ENCODE measurements at places on chromosomes 3 and 15. TPM values are rescaled to one million over a fixed set of nuclear protein-coding genes. Genes with fewer than 3 reads are reported as not detected.

SLC9C1 gene
- not detected for total RNA-seq

CCR2 gene
- 6.8 TPM for total RNA-seq

SAMD7 gene
- total RNA-seq = not detected

AQR gene
- 50.2 TPM for total RNA-seq

NLGN1 gene
- total RNA-seq = not detected

SUSD5 gene
- not detected for total RNA-seq

GOLGA8G gene
- total RNA-seq = not detected

SYNPR gene
- total RNA-seq = not detected

REC114 gene
- total RNA-seq = not detected

UROC1 gene
- not detected for total RNA-seq

GPR149 gene
- not detected for total RNA-seq

ZBED2 gene
- 596 TPM for total RNA-seq

RFX7 gene
- total RNA-seq = 34.0 TPM

NANOGP8 gene
- total RNA-seq = not detected

KCNMB3 gene
- total RNA-seq = 0.70 TPM

SERINC4 gene
- 0.28 TPM for total RNA-seq

DNAJA4 gene
- 75.9 TPM for total RNA-seq

SLCO2A1 gene
- not detected for total RNA-seq

PLSCR2 gene
- not detected for total RNA-seq

TRIM42 gene
- total RNA-seq = not detected

CDCP1 gene
- 3.2 TPM for total RNA-seq
